ENCODE measurements at places on chromosomes 2 and 18.
A peak's percentile ranks its signal among the peaks of the same experiment; 100 is the strongest.

DNA sequence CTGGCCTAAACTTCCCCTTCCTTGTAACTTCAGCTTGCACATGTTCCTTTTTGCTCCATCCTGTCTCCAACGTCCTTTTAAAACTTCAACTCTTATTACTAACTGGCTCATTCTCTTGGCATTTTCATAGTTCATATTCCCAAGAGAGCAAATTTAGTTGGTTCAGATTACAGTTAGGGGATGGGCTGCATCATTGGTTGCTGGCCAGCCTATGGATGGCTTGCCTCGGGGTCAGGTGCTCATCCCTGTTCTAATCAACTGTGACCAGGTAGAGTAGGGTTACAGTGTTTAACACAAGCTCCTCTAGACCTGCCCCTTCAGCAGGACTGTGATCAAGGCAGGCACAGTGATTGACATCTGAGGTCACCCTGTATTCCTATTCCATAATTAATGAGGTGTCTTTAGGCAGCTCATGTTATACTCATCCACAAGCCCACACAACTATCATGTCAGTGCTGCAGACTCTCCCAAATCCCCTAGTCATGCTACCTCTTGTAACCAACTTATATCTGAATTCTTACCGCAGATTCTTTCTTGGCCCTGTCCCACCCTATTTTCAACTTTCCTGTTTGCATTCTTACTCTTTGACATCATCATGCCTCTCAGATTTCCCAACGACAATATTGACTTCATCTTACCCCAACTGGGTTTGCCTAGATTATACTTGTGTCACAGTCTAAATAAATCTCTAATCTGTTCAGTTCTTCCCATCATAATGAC, 293.3 kb downstream of the MTX2 start:
- no peaks in the 10 kb centered on the region for H3K36me3 ChIP-seq
- H3K27ac ChIP-seq, result no peak overlapping the region
- no peak overlapping the region for H3K4me3 ChIP-seq
- no peaks in the 10 kb centered on the region for H3K4me1 ChIP-seq
- peaks cover 71% of the 10 kb centered on the region for H3K27me3 ChIP-seq
- no peak for DNase-seq

- no peak overlapping the region for H3K27ac ChIP-seq
- no peak overlapping the region for H3K4me3 ChIP-seq
- peaks cover 12% of the 10 kb centered on the region for H3K27me3 ChIP-seq
- H3K36me3 ChIP-seq, result no peaks in the 10 kb centered on the region
Measured at GRCh38 chr2:126858991-126859390, 39.7 kb upstream of the TEX51 start.

- DNase-seq, result no peak
- no peaks in the 10 kb centered on the region for H3K36me3 ChIP-seq
- no peaks in the 10 kb centered on the region for H3K27me3 ChIP-seq
- no peak overlapping the region for H3K4me3 ChIP-seq
- no peak overlapping the region for H3K27ac ChIP-seq
Measured at GRCh38 chr2:8566774-8567468, 114.9 kb upstream of the ID2 start.

- peak overlapping the region; percentile 56 for H3K27ac ChIP-seq
- H3K4me1 ChIP-seq, result peaks cover 28% of the 10 kb centered on the region
- H3K36me3 ChIP-seq, result peaks cover 17% of the 10 kb centered on the region
- H3K4me3 ChIP-seq, result no peak overlapping the region
- DNase-seq, result no peak
Measured at GRCh38 chr2:232541961-232542714, 2.6 kb downstream of the CHRNG start.

DNA sequence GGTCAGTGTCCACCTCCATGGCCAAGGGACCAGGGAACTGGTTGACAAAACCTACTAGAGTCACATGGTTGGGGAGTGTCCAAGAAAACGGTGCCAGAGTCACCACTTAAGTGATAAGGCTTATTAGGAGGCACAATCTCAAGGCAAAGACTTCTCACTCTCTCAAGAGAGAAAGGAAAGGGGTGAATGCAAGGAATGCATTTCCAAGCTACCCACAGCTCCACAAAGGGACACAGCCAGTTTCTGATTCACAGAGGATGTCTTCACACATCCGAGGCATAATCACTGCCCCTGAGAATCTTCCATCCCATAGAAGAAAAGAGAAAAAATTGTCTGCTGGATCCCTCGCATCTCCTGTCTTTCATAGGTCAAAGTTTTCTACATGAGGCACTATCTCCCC, 269.3 kb downstream of the TNS1 start:
- H3K4me1 ChIP-seq, result peaks cover 21% of the 10 kb centered on the region
- H3K4me3 ChIP-seq, result no peak overlapping the region
- DNase-seq, result no peak
- no peak overlapping the region for H3K27ac ChIP-seq

- no peaks in the 10 kb centered on the region for H3K36me3 ChIP-seq
- no peak for DNase-seq
- H3K4me3 ChIP-seq, result no peak overlapping the region
- no peaks in the 10 kb centered on the region for H3K27me3 ChIP-seq
Measured at GRCh38 chr2:20594048-20594750, 56.7 kb downstream of the HS1BP3 start.
